DMS79 treated with DMSO at 0.1 percent for 48 hours (cell line): ENCODE measurements at places on chromosomes 11 and 22.

DNA sequence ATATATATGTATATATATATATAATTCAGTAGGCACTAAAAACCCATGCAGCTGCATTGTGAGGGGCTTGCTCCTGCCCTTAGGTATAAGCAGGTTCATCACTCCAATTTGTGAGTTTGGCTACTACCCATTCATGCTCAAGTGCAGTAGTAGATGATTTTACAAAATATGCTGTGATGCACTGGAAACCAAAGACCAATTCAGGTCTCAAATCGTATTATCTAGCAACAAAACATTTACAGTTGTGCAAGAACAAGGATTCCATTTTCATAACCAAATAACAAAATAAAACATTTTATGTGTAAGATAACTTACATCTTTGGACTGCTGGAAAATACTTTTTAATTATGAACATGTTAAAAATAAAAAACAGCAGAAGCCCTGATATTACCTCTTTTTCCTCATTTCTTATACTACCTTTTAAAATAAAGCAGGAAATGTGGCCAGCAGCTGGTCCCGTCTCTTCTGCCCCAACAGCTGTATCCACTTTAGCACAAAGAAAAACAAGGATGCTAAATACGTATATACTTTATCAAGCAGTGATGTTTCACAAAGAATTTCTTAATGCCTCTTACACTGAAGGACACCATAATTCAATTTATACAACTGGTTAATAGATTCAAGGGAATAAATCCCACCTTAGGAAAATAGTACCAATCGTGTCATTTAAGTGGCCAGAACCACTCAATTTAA lies 2.8 kb downstream of the CREBZF start:
- DNase-seq: no peak

- DNase-seq: no peak
Observed at GRCh38 chr11:36092314-36093030, 148.6 kb downstream of the LDLRAD3 start.

GRCh38 chr22:30609260-30610185 lies 2.5 kb downstream of the TCN2 start:
- DNase-seq: no peak

GRCh38 chr11:122668562-122669090 lies 13.1 kb downstream of the UBASH3B start:
- peak; percentile 99 for DNase-seq

DNA sequence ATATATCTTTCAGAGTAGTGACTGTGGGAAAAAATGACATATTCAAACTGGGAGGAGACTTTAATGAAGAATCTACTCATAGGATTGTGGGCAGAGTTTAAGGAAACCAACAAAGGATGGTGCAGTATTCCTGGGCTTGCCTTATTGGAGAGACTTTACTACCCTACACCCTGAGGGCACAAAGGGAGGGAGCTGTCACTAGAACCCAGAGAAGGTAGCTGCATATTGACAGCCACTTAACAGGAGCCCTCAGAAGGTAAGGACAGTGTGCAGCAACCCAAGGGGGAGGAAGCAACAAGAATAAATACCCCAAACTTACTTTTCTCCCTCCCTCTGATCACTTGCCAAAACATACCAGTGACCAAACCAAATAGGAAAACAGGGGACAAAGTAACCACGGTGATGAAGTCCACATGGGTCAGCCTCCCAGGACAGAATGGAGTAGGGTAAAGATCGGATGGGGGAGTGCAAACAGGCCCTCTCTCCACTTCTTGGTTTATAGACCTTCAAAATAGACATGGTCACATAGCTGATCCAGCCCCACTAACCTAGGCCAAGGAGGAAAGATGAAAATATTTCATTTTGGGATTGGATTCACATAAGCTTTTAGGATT lies 121.8 kb upstream of the SESN3 start:
- DNase-seq: no peak

GRCh38 chr11:64967375-64967774 lies 4.5 kb downstream of the MAJIN start:
- no peak for DNase-seq
